ENCODE measurements at places on chromosomes 2 and 18.

DNA sequence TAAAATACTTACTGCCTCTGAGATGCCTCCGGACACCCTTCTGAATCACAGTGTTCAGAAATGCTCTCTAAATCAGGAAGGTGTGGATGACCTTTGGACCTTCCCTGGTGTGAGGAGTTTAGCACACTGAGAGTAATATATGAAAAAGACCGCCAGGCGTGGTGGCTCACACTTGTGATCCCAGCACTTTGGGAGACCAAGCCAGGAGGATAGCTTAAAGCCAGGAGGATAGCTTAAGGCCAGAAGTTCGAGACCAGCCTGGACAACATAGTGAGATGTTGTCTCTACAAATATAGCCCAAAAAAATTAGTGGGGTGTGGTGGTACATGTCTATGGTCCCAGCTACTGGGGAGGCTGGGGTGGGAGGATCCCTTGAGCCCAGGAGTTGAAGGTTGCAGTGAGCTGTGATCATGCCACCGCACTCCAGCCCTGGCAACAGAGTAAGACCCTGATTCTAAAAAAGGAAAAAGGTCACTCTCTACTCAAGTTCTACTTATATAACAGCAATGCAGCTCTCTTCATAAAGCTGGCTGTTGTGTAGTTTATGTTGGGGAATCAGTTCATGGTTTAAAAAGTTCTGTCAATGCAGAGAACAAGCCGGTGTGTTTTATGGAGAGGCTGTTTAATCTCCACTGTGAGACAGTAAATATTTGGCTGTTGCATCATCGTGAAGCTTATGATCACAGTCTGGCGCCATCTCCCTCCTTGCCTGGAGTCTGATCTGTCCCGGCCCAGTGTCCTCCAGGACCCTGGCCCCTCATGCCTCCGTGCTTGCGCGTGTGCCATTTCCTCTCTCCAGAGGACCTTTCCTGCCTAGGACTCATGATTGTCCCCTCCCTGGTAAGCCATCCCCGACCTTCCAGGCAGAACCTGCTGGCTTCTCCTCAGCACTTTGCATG is 184.5 kb downstream of the FAM210A start:
- no peak for DNase-seq

DNA sequence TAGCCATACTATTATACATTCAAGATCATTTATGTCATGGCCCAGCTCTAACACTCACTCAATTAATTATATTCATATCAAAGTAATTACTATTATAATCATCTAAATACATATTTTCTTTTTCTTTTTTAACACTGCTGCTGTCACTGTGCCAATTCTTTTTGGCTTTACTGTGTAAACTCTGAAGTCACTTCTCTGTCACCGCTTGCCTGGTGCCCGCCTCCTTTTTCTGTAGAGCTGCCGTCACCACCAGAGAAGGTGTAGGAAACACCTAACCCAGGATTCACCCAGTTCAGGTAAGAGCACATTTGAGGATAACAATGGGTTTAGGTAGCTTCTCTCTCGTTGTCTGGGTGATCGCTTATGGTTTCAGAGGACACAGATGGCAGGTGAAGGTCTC is 93.3 kb downstream of the AOX1 start:
- DNase-seq: no peak

- DNase-seq: no peak
These were observed 109.3 kb upstream of the CNGA3 start for GRCh38 chr2:98236935-98237334.

- DNase-seq: no peak
These were observed 210.0 kb upstream of the NT5C1B start for GRCh38 chr2:18799397-18799796.

DNA sequence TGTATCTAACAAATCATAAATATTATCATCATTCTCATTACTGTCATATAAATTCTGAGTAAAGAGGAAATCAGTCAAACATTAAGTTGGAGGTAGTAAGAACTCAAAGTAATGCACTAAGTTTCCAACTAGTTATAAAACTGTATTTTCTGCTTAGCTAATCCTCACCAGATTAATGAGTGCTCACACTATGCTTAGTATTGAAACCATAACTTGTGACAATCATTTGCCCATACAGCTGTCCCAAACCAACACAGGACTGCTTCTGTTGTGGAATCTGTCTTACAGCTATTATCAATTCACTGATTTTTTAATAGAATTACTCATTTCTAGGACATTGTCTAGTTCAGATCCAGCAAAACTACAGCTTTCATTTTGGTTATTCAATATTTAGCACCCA is 41.5 kb upstream of the TANK start:
- no peak for DNase-seq

DNA sequence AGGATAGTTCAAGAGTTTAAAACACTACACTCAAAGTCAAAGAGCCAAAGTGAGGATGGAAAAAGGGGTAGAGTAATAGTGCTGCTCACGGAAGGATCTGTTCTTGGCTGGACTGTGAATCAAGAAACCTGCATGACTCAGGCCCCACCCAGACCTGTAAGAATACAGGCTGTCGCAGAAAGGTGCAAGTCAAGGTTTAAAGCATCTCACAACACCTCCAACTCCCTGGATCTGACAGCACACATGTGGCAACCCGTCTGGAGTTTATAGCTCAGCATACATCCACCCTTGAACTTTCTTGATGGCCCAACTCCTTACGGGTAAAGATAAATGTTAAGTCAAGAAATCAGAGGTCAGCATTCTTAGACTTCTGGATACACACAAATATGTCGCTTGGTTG is 6.3 kb downstream of the KIAA2012 start:
- no peak for DNase-seq

DNA sequence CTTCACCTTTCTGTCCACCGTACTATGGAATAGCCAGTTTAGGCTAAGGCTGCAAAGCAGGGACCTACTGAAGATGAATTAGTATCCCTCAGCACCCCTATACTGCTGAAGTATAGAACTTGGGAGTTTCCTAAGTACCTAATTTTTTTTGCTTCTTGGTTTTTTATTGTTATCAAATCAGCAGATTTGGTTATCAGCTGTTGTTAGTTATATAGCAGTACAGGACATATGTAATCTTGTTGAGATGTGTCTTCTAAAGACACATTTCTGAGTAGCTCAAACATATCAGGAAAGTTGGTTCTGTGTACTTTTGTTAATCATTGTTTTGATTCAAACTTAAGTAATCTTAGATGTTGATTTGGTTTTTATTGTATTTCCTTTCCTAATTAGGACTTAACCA is 5.2 kb downstream of the MYL12A start:
- no peak for DNase-seq

- no peak for DNase-seq
These were observed 423.7 kb downstream of the METTL4 start for GRCh38 chr18:2147476-2148230.

GRCh38 chr18:78571831-78572347 is 407.7 kb upstream of the SALL3 start:
- DNase-seq: no peak

DNA sequence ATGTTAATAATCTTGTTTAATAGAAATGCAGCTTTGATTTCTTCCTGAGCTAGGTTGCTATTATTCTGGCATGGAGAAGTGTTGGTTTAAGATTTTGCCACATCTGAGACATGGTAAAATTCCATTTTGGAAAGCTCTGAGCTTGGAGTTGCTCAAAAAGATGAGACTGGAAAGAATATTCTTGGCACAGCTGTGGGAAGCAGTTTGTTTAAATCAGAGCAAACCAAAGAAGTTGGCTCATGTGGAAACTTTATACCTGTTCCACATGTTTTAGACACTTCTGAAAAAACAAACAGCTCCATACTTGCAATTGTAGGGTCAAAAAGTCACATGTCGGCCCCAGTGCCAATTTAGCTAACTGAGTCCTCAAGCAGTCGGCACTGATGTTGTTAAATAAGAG is 116.6 kb downstream of the SLC4A3 start:
- no peak for DNase-seq

DNA sequence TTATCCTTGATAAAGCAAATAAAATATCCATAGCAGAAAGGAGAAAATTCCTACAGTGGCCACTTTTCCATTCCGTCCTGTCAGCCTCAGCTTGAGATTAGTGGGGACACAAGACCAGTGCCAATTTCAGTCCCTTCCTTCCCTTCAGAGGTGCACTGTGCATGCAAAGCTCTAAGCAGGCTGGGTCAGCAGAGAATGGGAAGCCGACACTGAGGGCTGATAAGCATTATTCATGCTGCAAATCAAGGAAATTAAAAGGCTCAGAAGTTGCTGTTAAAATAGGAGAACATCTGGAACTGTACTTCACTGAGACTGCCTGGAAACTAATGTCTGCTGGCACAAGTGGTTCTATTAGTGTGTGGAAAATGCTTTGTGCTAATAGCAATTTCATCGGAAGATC is 534.3 kb downstream of the ADCYAP1 start:
- no peak for DNase-seq

GRCh38 chr2:155905657-155906056 is 426.9 kb downstream of the NR4A2 start:
- no peak for DNase-seq

- DNase-seq: no peak
These were observed 217.1 kb downstream of the MREG start for GRCh38 chr2:215796140-215796855.

- no peak for DNase-seq
These were observed 20.4 kb downstream of the GPD2 start for GRCh38 chr2:156456616-156457015.

DNA sequence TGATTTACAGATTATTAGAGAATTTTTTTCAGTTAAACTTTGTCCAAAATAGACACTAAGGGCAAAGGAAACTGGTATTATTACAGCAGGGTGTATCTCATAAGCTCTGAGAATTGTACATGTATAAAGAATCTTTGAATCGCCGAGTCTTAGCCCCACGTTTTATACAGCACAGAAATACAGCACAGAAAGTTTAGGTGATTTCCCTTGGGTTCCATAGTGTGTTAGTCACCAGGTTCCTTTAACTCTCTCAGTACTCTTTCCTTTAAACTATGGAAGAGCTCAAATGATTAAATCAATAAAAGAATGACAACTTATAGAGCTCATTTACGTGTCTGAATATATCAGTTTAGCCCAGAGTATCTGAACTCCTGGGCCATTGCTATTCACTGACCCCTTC is 256.8 kb downstream of the NEDD4L start:
- DNase-seq: no peak

GRCh38 chr2:51404226-51404625 is 372.3 kb upstream of the NRXN1 start:
- DNase-seq: no peak

DNA sequence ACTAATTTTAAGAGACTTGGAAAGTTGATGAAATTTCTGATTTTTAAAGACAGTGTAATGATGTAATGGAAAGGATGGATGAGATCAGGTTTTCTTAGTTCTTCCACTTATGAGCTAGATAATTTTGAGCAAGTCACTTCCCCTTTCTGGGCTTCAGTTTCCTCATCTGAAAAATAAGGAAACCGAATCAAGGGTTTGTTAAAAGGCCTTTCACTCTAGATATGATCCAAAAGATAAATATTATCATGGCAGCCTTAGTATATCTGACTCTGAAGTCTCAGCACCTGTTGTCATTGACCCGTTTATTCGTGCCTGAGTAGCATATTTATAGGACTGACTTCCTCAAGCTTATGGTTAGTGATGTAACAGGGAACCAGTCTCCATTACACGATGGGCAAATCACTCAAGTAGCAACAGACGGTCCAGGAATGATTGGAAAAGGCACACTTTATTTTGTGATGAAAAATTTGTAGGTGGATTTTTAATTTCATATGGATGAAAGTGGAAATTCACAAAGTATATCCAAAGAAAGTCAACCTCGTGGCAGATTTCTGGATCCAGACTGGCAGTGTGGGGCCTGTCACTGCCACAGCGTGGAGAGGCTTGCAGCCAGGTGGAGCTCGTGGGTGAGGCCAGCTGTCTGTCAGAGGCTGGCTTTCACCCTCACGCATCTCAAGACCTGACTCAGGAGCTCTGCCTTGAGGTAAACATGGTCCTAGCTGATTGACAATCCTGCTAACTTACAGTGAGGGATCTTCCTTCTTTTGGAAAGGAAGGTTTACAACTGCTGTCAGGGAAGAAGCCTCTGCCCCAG is 137.9 kb upstream of the CXCR4 start:
- DNase-seq: no peak

Measured in NCI-H1417 treated with DMSO at 0.1 percent for 48 hours (cell line).